Activated naive CD8-positive, alpha-beta T cell treated with anti-CD3 and anti-CD28 coated beads for 36 hours (primary cell): ENCODE measurements at places on chromosomes 6 and 20. TPM values are rescaled to one million over a fixed set of nuclear protein-coding genes. Genes with fewer than 3 reads are reported as not detected.

GRCh38 chr6:53795702-53796450 is 1.1 kb downstream of the LRRC1 start:
- DNase-seq: peak; percentile 11

- no peak for DNase-seq
Measured at GRCh38 chr6:39362487-39362865, 40.0 kb upstream of the KCNK16 start.

- no peak for DNase-seq
Measured at GRCh38 chr6:63517221-63517620, 55.1 kb upstream of the LOC128125822 start.

- DNase-seq: no peak
Measured at GRCh38 chr6:127945434-127946097, 44.7 kb upstream of the THEMIS start.

DNA sequence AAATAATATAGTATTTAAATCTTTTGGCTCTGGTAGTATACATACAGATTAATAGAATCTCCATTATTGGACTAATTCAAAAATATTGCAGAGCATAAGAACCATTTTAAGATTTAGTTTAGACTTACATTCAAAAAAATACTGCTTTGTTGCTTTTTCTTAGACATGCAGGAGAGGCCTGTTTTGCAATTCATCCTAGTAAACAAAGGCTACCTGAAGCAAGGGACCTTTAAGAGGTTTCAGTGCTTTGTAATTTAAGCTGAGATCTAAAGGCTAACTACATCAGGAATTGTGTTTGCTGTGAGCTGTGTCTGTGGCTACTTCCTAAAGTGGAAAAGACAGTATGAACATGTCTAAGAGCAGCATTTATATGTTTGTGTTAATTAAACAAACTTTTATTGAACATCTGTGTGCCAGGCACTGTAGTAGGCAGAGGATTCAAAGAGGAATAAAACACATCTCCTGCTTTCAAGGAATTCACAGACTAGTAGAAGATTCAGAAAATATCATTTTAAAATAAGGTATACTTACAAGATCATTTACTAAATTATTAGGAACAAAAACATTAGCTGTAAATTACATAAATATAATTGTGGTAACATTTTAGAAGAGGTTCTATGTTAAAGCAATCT is 29.1 kb upstream of the CALHM6 start:
- DNase-seq: no peak

DNA sequence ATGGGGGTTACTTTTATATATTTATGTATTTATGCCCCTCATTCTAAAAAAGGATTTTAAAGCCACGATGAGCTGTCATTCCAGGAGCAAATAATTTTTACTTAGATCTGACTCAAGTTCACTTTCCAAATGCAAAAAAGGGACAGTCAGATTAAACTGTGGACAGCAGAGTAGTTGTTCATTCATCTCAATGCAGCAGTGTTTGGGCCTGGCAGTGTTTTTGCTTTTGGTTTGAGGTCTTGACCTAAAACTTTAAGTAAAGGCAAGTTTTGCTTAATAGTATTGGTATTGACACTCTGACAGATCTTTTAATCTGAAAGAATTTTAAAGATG is 13.9 kb downstream of the JARID2 start:
- no peak for DNase-seq

GRCh38 chr20:60001108-60001507 is 42.9 kb downstream of the CDH26 start:
- no peak for DNase-seq

- no peak for DNase-seq
Measured at GRCh38 chr20:33575282-33575681, 85.4 kb downstream of the CBFA2T2 start.

DNA sequence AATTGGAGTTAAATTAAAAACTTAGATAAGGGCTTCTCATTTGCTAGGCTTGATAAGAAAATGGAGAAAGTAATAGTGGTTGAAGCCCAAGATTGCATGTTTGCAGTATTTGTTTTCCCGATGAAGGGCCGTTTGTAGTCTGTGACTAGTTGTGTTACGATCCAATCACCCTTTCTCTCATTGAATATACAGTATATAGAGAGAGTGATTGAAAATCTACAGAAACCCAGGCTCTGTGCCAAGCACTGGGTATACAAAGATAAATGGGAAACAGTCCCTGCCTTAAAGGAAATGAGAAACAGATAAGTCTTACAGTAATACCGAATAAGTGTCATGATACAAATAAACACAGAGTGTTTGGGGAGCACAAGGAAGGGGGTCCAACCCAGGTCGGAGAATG is 55.2 kb upstream of the CDKAL1 start:
- DNase-seq: no peak

DNA sequence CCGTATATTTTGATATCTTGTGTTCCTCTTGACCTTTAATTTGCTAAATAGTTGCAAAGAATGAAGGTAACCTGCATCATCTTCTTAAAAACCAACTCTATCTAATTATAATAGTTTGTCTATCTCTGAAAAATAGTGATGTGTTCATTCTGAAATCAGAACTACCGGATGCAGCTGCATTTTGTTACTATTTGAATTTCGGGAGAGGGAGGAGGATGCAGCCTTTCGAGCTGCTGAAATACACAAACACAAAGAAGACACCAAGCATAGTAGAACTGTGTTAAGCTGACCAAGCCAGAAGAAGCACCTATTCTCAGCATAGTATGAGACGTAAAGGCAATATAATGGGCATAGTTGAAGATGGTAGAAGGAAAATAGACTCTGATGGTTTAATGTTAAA is 33.1 kb downstream of the PTPN1 start:
- no peak for DNase-seq

GRCh38 chr20:11332381-11332780 is 585.3 kb upstream of the BTBD3 start:
- peak; percentile 0 for DNase-seq

GRCh38 chr6:1901556-1901955 is 291.8 kb downstream of the FOXC1 start:
- DNase-seq: no peak

GRCh38 chr20:46354207-46354555 is 45.9 kb upstream of the CDH22 start:
- DNase-seq: no peak

- DNase-seq: no peak
Measured at GRCh38 chr20:50405235-50405914, 104.8 kb upstream of the PTPN1 start.

DNA sequence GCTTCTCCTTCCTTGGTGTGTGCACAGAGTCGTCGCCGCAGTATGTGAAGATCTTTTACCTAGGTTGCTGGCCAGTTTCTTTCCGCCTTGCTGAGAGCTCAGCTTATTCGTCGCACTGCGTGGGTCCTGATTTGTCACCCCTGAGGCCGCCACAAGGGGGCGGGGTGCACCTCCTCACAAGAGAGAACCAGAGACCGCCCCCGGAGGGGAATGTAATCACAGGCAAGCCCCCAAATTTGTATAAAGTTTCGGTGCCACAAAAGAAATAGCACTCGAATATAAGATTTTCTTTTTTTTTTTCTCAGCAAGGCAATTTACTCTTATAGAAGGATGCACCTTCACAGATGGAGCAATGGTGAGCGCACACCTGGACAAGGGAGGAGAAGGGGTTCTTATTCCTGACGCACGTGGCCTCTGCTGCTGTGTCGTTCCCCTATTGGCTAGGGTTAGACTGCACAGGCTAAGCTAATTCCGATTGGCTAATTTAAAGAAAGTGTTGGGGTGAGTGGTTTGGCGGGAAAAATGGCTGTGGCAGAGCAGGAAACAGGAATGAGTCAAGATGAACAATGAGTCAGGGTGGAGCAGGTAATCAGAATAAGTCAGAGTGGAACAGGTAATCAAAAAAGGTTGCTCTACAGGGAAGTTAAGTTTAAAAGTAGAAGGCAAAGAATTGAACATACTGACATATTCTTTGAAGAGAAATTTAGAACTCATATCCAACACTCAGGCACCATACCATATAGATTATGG is 19.5 kb downstream of the NCOA3 start:
- DNase-seq: no peak

DNA sequence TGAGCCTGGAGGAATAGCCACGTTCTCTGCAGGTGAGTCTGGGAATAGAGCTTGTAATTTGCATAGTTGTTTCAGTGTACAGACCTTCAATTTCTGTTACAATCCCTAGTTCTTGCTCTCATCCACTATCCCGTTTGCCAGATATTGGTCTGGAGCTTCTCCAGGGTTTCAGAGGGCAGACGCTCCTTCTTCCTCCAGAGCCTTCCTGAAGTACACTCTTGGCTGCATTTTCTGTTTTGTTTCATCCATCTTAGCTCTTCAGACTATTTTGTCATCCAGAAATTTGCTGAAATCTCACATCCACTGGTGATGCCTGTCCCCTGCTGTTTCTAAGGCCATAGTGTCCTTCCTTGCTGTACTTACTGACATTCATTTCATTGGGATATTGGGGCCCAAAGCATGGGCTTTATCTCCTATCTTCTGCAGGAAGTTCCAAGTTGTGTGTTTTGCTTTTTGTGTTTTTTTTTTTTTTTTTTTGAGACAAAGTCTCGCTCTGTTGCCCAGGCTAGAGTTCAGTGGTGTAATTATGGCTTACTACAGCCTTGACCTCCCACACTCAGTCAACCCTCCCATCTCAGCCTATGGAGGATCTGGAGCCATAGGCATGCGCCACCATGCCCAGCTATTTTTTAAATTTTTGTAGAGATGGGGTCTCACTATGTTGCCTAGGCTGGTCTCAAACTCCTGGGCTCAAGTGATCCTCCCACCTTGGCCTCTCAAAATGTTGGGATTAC is 18.7 kb downstream of the CDS2 start:
- no peak for DNase-seq

GRCh38 chr6:53702316-53702715 is 36.8 kb upstream of the KLHL31 start:
- DNase-seq: no peak

C20orf202 gene
- total RNA-seq: not detected

SLC35F1 gene
- total RNA-seq: 0.08 TPM

SLC17A1 gene
- total RNA-seq: not detected

TFEB gene
- 9.3 TPM for total RNA-seq

SLC26A8 gene
- not detected for total RNA-seq

MED23 gene
- 20.9 TPM for total RNA-seq

DDRGK1 gene
- total RNA-seq: 62.0 TPM

ALDH8A1 gene
- total RNA-seq: 0.46 TPM

CEP250 gene
- total RNA-seq: 48.8 TPM

BPI gene
- total RNA-seq: not detected

SNAP25 gene
- total RNA-seq: not detected
